ENCODE measurements at places on chromosomes 1 and 21.

DNA sequence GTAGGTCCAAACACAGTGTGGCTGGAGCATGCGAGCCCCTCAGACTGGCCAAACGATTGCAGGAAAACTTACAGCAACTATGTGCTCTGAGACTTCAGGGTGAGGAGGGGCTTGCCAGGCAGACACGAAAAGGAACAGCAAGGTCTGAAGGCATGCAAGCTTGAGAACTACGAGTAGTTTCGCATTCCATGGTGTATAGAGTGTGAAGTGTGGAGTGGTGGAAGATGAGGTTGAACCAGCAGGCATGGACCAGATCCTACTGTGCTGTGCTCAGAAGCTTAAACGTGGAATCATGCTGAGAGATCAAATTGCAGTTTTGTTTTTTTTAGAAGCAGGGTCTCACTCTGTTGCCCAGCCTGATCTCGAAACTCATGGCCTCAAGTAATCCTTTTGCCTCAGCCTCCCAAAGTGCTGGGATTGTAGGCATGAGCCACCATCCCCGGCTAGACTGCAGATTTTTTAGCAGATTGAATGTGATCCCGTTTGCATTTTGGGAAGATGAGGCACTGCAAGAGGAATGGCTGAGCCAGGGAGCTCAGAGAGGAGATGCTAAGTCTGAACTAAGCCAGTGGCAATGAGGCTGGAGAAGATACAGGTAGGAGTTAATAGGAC is 5.1 kb upstream of the TFAP2E start:
- no peak for DNase-seq

DNA sequence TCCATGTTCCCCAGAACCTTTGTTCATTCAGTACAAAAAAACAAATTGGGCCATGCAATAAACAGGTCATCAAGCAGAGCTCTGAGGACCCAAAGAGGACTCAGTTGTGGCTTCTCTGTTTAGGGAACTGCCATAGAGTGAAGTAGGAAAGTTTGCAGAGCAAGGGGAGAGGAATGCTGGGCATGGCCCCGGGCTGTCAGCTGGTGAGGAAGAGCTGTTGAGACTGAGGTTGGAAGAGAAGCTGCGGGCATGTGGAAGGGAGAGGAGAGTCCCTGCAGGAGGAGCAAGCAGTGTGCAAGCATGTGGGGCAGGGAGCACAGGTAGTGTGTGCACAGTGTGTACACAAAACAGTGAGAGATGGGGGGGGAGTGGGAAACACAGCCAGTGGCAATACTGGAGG is 71.8 kb downstream of the NTPCR start:
- no peak for DNase-seq

DNA sequence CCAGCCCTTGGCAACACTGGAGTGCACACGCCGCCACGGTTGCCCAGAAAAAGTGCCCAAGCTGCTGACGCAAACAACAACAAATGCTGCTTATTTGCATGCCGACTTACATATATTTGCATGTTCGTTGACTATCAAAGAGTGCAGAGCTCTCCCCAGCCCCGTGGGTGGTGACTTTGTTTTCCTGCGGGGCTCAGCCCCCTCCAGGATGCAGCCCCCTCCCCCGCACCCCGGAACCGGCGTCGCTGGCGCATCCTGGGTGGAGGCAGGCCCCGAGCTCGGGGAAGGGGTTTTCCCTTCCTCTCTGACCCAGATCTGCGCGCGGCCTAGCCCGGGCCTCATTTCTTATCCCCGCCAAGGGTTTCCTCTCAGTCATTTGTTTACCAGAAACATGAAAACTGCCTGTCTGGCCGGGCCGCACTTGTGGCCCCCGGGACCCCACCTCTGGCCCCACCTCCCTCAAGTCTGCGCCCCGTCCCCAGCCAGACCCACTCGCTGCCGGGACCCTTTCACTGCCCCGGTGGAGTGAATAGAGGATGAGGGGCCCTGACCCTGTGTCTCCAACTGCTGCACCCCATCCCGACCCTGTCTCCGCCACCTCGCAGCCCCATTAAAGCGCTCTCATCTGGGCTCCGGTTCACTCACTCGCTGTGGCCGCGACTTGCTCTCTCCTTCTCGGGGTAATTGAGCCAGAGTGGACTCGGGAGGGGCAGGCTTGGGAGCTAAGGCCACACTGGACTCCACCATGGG is 5.5 kb downstream of the TNFRSF25 start:
- no peak for DNase-seq

DNA sequence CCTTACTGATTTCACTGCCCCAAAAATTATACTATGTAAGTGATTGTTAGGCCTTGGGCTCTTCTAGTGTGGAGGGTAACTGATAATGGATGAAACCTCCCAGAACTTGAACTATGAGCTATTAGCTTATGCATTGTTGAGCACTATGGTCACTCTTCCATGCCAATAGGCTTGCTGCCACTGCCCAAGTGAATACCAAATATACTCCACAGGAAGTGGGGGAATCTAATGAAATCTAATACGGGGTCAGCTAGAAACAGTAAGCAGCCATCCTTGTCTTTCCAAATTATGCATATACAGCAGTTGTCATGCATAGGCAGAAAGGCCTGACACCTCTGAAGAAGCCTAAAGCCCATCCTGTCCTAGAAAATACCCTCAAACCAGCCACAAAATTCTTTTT is 198.7 kb upstream of the PTBP2 start:
- no peak for DNase-seq

Measured in NCI-H2029 treated with DMSO at 0.1 percent for 48 hours (cell line).